GM12878 (cell line): ENCODE measurements at places on chromosomes 1 and 21. TPM values are rescaled to one million over a fixed set of nuclear protein-coding genes. Genes with fewer than 3 reads are reported as not detected.
A peak's percentile ranks its signal among the peaks of the same experiment; 100 is the strongest.

GRCh38 chr1:119564548-119564947 lies 57.5 kb downstream of the HSD3B1 start:
- H3K27ac ChIP-seq: peak overlapping the region; percentile 47
- peak; percentile 20 for DNase-seq
- H3K4me1 ChIP-seq: peaks cover 16% of the 10 kb centered on the region
- no peaks in the 10 kb centered on the region for H3K36me3 ChIP-seq
- H3K27me3 ChIP-seq: no peaks in the 10 kb centered on the region

Gene FNDC5
- not detected in 2 replicates for total RNA-seq

Gene EPS8L3
- 0.43 TPM in 1 of 2 replicates, not detected in the other for total RNA-seq

GRCh38 chr1:145889722-145890121 lies 4.1 kb upstream of the ANKRD35 start:
- H3K36me3 ChIP-seq: no peaks in the 10 kb centered on the region
- H3K27ac ChIP-seq: no peak overlapping the region
- DNase-seq: no peak
- no peaks in the 10 kb centered on the region for H3K4me1 ChIP-seq
- H3K27me3 ChIP-seq: peaks cover 5% of the 10 kb centered on the region

Gene NPHS2
- not detected in 2 replicates for total RNA-seq

Gene PBXIP1
- total RNA-seq: 21.1 and 24.6 TPM in 2 replicates

GRCh38 chr1:72062584-72062983 lies 219.8 kb downstream of the NEGR1 start:
- no peak overlapping the region for H3K27ac ChIP-seq
- H3K36me3 ChIP-seq: no peaks in the 10 kb centered on the region
- no peak for DNase-seq
- no peaks in the 10 kb centered on the region for H3K27me3 ChIP-seq
- H3K4me3 ChIP-seq: no peak overlapping the region
